Spinal cord (tissue), 10 donors: ENCODE measurements at places on chromosomes 2 and 18. TPM values are rescaled to one million over a fixed set of nuclear protein-coding genes. Genes with fewer than 3 reads are reported as not detected.

DNA sequence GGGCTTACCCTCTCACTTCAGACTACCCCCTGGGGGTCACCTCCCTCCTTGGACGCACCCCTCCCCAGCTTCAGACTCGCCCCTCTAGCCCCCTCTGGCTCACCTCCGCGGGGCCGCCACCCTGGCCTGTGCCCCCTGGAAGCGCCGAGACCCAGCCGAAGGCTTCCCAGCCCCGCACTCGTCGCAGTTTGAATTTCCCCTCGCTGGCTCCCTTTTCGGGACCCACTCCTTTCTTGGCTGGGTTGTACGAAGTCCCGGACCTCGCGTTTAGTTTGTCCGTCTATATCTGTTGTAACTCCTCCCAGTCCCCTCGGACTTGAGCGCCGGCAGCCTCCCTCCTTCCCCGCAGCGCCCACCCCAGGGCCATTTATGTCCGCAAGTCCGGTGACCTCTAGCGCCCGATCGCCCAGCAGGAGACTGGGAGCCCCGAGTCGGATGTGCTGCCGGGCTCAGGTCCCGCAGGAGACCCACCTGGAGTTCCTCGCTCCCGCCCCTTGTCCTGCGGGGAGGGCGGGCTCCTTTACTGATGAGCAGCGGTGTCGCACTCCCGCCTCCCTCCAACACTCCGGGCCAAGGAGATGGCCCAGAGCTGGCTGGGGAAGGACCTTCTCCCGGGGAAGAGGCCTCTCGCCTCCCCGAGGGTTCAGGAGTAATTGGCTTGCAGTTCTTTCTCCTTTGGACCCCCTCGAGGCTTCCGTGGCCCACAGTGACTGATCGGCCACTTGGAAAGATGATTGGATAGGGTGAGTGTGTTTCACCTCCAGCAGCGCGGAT lies 692 bp upstream of the RAX start:
- no peak for DNase-seq

DNA sequence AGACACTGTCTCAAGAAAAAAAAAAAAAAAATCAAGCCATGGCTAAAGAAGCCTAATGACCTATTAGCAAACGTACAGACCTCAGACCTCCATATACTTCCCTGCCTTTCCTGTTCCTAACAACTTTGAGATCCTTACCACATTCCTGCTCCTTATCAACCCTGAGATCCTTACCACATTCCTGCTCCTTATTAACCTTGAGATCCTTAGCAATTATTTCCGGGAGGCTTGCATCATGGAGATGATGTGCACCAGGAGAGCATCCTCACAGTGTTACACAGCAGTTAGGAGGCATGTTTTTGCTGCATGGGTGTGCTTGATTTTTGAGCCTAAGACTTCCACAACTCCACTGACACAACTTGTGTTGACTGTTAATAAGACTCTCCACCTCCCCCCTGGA lies 54.6 kb upstream of the RASGRP3 start:
- no peak for DNase-seq

- no peak for DNase-seq
Measured at GRCh38 chr18:73688851-73689711, 458.6 kb downstream of the FBXO15 start.

DNA sequence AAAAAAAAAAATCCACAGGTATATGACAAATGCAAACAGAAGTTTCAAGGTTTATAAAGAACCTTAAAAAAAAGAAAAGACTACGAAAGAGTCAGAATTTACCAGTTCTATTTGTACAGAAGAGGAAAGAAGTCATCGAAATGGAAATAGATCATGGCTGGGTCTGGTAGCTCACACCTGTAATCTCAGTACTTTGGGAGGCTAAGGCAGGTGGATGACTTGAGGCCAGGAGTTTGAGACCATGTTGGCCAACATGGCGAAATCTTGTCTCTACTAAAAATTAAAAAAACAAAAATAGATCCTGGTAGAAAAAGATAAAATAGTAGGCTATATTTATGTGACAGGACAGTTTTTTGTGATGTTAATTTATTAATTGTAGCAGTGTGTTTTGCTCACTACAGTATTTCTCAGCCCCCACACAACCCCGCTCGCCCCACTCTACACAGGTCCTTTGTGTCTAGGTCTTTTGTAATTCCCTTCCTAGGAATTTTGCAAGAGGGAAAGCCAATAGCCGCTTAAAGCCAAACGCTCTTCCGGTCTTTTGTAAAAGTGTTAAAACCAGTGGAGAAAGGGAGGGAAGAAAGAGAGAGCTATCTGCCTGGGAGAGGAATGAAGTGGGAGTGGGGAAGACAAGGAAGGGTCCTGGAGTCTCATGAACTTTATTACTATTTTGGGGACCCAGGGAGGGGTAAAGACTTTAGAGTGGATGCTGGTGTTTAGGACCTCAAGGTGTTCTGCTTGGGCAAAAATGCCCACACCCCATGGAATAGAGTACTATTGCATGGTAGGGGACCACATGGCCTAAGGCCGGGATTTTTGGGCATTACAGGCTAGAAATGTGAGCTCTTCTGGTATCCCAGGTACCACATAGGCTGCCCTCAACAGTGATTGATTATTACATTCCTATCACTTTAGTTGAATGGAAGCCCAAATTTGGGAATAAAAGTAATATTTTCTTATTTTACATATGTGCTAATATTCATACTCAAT lies 59.4 kb upstream of the XPO1 start:
- no peak for DNase-seq

GRCh38 chr2:173596244-173596643 lies 241.6 kb downstream of the CDCA7 start:
- no peak for DNase-seq

DNA sequence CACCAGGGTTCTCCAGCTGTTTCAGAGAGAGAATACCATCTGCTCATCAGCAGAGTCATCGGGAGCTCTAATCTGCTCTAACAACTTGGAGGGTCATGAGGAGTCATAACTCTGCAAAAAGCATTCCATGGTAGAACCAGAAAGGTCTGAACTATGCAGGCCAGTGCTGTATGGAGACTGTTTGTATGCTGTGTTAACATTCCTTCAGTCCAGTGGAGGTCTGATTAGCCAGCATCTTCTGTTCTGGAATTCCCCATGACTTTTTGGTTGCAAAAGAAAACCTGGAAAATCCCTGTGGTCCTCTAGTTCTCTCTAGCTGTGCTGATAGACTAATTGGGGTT lies 9.4 kb upstream of the ITGB6 start:
- no peak for DNase-seq

GRCh38 chr18:23020555-23021294 lies 87.6 kb downstream of the RBBP8 start:
- DNase-seq = no peak

The GALM gene
- total RNA-seq = 17.4 TPM
